Progenitor cell of endocrine pancreas (in vitro differentiated cells): ENCODE measurements at places on chromosomes 16 and 17. TPM values are rescaled to one million over a fixed set of nuclear protein-coding genes. Genes with fewer than 3 reads are reported as not detected.
A peak's percentile ranks its signal among the peaks of the same experiment; 100 is the strongest.

GRCh38 chr16:86581458-86581857 lies 3.1 kb downstream of the FOXL1 start:
- H3K27ac ChIP-seq: no peak overlapping the region
- H3K27me3 ChIP-seq: peaks cover 79% of the 10 kb centered on the region
- H3K4me1 ChIP-seq: peaks cover 11% of the 10 kb centered on the region
- no peak overlapping the region for H3K4me3 ChIP-seq
- DNase-seq: no peak
- H3K36me3 ChIP-seq: no peaks in the 10 kb centered on the region

DNA sequence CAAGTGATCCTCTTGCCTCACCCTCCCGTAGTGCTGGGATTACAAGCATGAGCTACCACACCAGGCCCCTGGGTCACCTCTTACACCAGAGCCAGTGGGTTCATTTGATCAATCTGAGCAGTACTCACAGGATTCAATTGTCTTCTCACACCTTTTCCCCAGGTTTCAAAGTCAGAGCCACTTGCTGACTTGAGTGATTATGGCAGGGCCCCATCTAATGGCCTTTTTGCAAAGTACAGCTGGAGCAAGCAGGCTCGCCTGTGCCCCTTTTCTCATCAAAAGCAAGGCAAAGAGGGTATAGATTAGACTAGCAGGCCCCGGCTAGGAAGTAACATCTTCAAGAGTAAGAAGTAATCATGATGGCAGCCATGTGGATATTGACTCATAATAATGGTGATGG lies 114.8 kb upstream of the NOL11 start:
- peaks cover 14% of the 10 kb centered on the region for H3K36me3 ChIP-seq
- no peak overlapping the region for H3K4me3 ChIP-seq
- DNase-seq: peak; percentile 11
- peaks cover 13% of the 10 kb centered on the region for H3K4me1 ChIP-seq

DNA sequence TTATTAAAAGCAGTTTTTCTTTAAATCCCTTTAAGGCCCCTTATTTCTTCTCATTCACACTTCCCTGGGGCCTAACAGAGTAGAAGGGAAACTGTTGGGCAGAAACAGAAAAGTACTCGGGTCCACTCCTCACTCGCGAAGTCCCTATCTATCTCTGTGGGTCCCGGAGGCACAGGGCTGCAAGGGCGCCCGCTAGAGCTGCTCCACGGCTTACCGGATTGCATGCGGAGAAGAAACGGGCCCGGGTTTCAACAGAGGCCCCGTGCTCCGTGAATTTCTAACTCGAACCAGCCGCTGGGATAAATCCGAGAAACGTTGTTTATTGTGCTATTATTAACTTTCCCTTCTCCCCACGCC lies 4.3 kb downstream of the CBLN1 start:
- no peak for DNase-seq
- H3K27ac ChIP-seq: no peak overlapping the region
- H3K4me1 ChIP-seq: peaks cover 4% of the 10 kb centered on the region
- H3K36me3 ChIP-seq: no peaks in the 10 kb centered on the region
- no peak overlapping the region for H3K4me3 ChIP-seq

GRCh38 chr17:64653985-64654355 lies 8.1 kb downstream of the SMURF2 start:
- no peak for DNase-seq
- H3K27ac ChIP-seq: no peak overlapping the region
- H3K36me3 ChIP-seq: peaks cover 7% of the 10 kb centered on the region

GRCh38 chr17:57536789-57537523 lies 208.1 kb downstream of the CCDC182 start:
- peaks cover 58% of the 10 kb centered on the region for H3K4me1 ChIP-seq
- H3K27ac ChIP-seq: peak overlapping the region; percentile 96
- no peak overlapping the region for H3K4me3 ChIP-seq
- H3K36me3 ChIP-seq: peaks cover 6% of the 10 kb centered on the region
- no peaks in the 10 kb centered on the region for H3K27me3 ChIP-seq
- DNase-seq: no peak

- no peaks in the 10 kb centered on the region for H3K36me3 ChIP-seq
- DNase-seq: no peak
- H3K4me3 ChIP-seq: no peak overlapping the region
- H3K4me1 ChIP-seq: peaks cover 6% of the 10 kb centered on the region
- H3K27ac ChIP-seq: no peak overlapping the region
Measured at GRCh38 chr16:77784441-77785372, 3.7 kb upstream of the VAT1L start.

DNA sequence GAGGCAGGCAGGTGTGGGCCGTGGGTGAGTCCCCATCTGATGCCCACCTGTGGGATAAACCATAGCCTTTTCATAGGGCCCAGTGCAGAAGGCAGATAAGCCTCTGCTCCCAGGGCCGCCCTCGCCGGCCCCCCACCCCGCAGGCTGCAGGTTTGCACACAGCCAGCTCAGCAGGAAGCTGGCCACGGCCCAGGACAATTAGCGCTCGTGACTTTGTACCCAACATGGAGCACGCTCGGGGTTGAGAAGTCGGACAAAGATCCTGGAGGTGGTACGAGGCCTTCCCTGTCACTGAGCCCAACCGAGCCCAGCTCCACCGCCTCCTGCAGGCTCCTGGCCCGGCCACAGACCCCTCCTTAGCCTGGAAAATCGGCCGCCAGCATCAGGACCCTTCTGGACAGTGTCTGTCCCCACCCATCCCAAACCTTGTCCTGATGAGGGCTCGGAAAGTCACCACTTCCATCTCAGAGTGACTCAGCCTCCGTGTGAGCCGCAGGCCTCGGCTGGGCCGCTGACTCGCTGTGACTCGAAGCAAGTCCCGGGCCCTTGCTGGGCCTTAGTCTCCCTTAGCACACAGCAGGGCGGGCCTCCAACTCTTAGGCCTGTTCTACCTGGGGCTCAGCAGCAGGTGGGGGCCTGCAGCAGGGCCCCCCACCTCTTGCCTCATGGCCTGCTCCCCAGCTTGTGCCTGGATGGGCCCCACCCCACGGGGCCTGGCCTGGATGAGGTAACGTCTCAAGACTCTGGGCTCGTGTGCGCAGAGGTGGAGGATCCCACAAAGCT lies 22.7 kb downstream of the FAM83G start:
- H3K36me3 ChIP-seq: peaks cover 6% of the 10 kb centered on the region
- no peak overlapping the region for H3K4me3 ChIP-seq
- peak overlapping the region; percentile 88 for H3K27ac ChIP-seq
- H3K27me3 ChIP-seq: no peaks in the 10 kb centered on the region
- no peak for DNase-seq
- H3K4me1 ChIP-seq: peaks cover 12% of the 10 kb centered on the region

DNA sequence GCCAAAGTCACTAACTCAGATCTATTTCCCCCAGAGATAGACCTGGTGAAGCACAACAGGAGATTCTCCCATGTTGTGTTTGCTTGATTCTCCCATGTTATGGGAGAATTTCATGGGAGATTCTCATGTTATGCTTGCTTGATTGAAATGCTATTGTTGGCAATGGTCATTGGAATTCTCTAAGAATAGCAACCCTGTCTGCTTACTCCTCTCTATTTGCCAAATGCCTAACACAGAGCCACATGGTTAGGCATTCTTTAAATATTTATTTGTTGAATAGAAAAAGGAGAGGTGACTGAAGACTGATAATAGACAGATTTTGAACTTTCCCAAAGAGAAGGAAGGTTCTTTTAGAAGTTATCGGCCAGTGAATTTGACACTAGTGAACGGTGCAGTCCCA lies 111.5 kb upstream of the MPHOSPH6 start:
- H3K27ac ChIP-seq: no peak overlapping the region
- H3K27me3 ChIP-seq: peaks cover 6% of the 10 kb centered on the region
- no peak for DNase-seq
- peaks cover 6% of the 10 kb centered on the region for H3K4me1 ChIP-seq

- no peak overlapping the region for H3K27ac ChIP-seq
- H3K27me3 ChIP-seq: no peaks in the 10 kb centered on the region
- DNase-seq: no peak
Measured at GRCh38 chr17:77206158-77206956, 65.6 kb downstream of the SEC14L1 start.

DNA sequence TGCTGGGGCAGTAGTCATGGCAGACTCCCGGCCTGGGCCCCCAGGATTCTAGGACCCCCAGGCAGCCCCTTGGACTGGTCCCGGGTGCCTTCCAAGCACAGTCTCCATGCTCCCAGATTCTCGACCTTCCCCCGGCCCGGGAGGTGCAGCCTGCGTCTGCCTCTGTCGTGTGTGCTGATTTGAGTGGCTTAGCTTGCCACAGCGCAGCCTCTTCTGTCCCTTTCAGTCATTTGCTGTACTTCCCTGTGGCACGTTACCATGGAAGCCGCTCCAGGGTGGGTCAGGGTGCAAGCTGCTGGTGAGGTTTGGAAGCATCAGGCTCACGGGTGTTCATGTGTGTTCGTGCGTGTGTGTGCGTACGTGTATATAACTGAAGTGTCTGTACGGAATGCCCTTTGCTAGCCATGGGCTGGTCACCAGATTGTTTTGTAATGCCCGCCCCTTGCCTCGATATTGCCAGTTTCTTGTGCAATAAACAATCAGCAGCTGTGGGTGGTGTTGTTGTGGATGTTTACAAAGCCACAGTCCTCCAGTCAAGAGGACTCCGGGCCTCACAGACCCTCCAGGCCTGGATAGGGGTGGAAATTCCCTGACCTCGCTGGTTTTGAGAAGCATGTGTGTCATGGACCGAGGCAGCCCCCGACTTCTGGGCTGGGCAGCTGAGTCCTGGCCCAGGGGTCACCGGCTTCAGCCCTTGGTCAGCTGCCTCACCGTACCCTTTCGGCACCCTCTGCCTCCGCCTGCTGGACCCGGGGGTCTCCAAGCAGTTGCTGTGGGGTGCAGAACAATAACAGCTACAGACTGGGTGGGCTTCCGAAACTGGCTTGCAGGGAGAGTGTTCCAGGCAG lies 9.7 kb upstream of the CLEC18A start:
- H3K27ac ChIP-seq: no peak overlapping the region
- no peak for DNase-seq
- peaks cover 2% of the 10 kb centered on the region for H3K4me1 ChIP-seq

DNA sequence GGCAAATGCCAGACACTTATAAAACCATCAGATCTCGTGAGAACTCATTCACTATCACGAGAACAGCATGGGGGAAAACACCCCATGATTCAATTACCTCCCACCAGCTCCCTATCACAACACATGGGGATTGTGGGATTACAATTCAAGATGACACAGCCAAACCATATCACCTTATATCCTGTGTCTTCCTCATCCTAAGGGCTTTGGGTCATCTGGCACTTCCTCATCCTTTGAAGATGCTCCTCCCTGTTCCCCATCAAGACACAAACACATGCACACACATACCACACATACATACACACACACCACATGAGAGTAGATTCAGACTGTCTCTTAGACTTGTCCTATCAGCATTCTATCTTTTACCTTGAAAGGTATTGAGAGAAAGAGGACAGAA lies 2.8 kb upstream of the PMFBP1 start:
- H3K36me3 ChIP-seq: no peaks in the 10 kb centered on the region
- H3K27ac ChIP-seq: no peak overlapping the region
- no peak for DNase-seq
- H3K27me3 ChIP-seq: peaks cover 6% of the 10 kb centered on the region

- H3K27ac ChIP-seq: no peak overlapping the region
- no peaks in the 10 kb centered on the region for H3K36me3 ChIP-seq
- DNase-seq: no peak
- peaks cover 89% of the 10 kb centered on the region for H3K27me3 ChIP-seq
Measured at GRCh38 chr16:55326261-55327092, 2.5 kb downstream of the IRX6 start.

DNA sequence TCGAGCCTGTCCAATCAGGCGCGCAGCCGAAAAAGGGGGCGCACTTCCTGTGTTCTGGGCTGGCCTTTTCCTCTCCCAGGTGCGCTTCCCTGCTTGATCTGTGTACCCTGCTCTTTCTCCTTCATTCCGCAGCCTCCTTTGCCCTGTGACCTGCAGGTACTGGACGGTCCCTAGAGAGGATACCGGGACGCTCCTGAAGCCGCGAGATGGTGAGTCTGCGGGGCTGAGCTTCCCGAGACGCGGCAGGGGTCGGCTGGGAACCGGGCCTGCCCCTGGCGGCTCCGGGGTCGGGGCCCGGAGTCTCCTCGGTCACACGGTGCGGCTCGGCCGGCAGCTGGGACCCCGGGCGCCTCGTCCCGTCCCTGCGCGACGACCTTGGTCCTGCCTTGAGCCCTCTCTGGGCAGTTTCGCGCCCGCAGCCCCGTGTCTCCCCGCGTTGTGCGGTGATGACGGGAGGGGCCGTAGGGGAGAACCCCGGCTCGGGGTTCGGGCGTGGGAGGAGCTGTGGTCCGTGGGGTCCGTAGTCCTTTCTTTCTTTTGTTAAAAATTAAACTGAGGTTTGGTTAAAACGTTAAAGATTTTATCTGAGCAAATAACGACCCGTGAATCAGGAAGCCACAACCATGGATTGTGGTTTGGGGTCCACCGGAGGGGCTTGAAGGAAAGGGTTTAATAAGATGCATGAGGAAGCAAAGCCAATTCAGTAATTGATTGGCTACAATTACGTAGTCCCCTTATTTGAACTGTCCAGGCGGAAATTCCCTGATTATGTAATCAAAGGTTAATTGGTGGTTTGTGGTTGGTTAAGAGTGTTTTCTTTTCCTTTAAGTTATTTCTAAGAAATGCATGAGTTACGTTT lies 172.8 kb upstream of the ZNF267 start:
- H3K36me3 ChIP-seq: peaks cover 4% of the 10 kb centered on the region
- H3K4me3 ChIP-seq: peak overlapping the region; percentile 91
- H3K27ac ChIP-seq: peak overlapping the region; percentile 91
- H3K4me1 ChIP-seq: peaks cover 10% of the 10 kb centered on the region

DNA sequence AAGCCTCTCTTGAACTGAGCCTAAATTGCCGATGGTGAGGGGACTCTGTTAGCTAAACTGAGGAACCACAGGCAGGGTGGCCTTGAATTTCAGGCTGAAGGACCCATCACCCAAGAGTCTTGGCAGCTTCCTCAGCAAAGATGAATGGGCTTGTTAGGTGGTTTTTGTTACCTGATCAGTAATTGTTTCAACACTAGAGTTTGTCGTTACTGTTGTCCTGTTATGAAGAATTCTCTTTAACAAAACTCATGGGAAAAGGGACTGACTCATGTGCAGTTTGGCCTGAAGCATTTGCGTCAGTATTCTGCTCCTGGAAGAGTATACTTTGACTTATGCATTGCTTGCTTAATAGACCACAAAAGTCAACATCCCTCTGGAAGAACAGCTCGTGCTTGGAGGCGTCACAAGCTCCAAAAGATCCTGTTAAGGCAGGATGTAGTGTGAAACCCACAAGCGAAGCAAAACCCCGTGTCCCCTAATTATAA lies 206.0 kb downstream of the IRX3 start:
- no peaks in the 10 kb centered on the region for H3K27me3 ChIP-seq
- no peak for DNase-seq
- H3K4me1 ChIP-seq: peaks cover 5% of the 10 kb centered on the region
- H3K36me3 ChIP-seq: no peaks in the 10 kb centered on the region
- no peak overlapping the region for H3K27ac ChIP-seq

GRCh38 chr16:87914812-87915211 lies 21.5 kb downstream of the CA5A start:
- H3K27me3 ChIP-seq: peaks cover 14% of the 10 kb centered on the region
- DNase-seq: no peak
- H3K36me3 ChIP-seq: no peaks in the 10 kb centered on the region
- H3K4me1 ChIP-seq: no peaks in the 10 kb centered on the region

Gene ARMC5
- 14.6 and 14.8 TPM in 2 replicates for total RNA-seq

Gene DCTPP1
- 65.9 and 71.9 TPM in 2 replicates for total RNA-seq

Gene SHISA9
- total RNA-seq: 3.0 and 3.7 TPM in 2 replicates
